IMR-90 (cell line): ENCODE measurements at places on chromosomes 1 and 21. TPM values are rescaled to one million over a fixed set of nuclear protein-coding genes. Genes with fewer than 3 reads are reported as not detected.

The TRABD2B gene
- total RNA-seq = not detected in 2 replicates

The OR2T33 gene
- not detected in 2 replicates for total RNA-seq

The SPRR1A gene
- total RNA-seq = not detected in 2 replicates

The CD34 gene
- total RNA-seq = under 0.01 TPM in 1 of 2 replicates, not detected in the other

The MOV10 gene
- 33.9 and 36.7 TPM in 2 replicates for total RNA-seq

The DTL gene
- 16.7 and 19.9 TPM in 2 replicates for total RNA-seq

The SLC19A2 gene
- total RNA-seq = 5.2 and 6.9 TPM in 2 replicates

The CHIA gene
- not detected in 2 replicates for total RNA-seq

The FUCA1 gene
- 2.8 and 2.9 TPM in 2 replicates for total RNA-seq

The C1orf185 gene
- not detected in 2 replicates for total RNA-seq

The FAM72A gene
- total RNA-seq = 2.2 and 4.2 TPM in 2 replicates

The SHISAL2A gene
- total RNA-seq = not detected in 2 replicates

The RYR2 gene
- not detected in 2 replicates for total RNA-seq

The HNRNPR gene
- 99.7 and 152 TPM in 2 replicates for total RNA-seq

The KCNA2 gene
- total RNA-seq = under 0.01 TPM in 1 of 2 replicates, not detected in the other

The NOS1AP gene
- total RNA-seq = under 0.01 and 0.18 TPM in 2 replicates

The RGSL1 gene
- total RNA-seq = not detected in 2 replicates

The GTF2B gene
- total RNA-seq = 41.0 and 55.5 TPM in 2 replicates

The CYP4A11 gene
- not detected in 2 replicates for total RNA-seq

The FMO2 gene
- under 0.01 TPM in 2 replicates for total RNA-seq

The TRPM2 gene
- total RNA-seq = not detected in 2 replicates

The C1QTNF12 gene
- 0.36 TPM in 1 of 2 replicates, not detected in the other for total RNA-seq

The ADAMTSL4 gene
- total RNA-seq = 0.54 and 0.56 TPM in 2 replicates

The THEM5 gene
- total RNA-seq = not detected in 2 replicates

The NCAM2 gene
- total RNA-seq = 5.0 and 5.6 TPM in 2 replicates
